Pulmonary artery endothelial cell (primary cell): ENCODE measurements at places on chromosomes 16 and 17. TPM values are rescaled to one million over a fixed set of nuclear protein-coding genes. Genes with fewer than 3 reads are reported as not detected.

MAPK7 gene
- 8.5 and 14.1 TPM in 2 replicates for total RNA-seq

APOBR gene
- total RNA-seq = not detected in 2 replicates

PLA2G10 gene
- total RNA-seq = not detected in 2 replicates

GRCh38 chr16:77213542-77214106 lies 14.4 kb downstream of the SYCE1L start:
- peak; percentile 79 for DNase-seq

GRCh38 chr17:43839670-43840108 lies 6.7 kb upstream of the MPP3 start:
- no peak for DNase-seq

GRCh38 chr17:55926276-55926990 lies 175.6 kb downstream of the PCTP start:
- no peak for DNase-seq
